Cortex of kidney (tissue), 1 donor: ENCODE measurements at places on chromosomes 7 and 10.

DNA sequence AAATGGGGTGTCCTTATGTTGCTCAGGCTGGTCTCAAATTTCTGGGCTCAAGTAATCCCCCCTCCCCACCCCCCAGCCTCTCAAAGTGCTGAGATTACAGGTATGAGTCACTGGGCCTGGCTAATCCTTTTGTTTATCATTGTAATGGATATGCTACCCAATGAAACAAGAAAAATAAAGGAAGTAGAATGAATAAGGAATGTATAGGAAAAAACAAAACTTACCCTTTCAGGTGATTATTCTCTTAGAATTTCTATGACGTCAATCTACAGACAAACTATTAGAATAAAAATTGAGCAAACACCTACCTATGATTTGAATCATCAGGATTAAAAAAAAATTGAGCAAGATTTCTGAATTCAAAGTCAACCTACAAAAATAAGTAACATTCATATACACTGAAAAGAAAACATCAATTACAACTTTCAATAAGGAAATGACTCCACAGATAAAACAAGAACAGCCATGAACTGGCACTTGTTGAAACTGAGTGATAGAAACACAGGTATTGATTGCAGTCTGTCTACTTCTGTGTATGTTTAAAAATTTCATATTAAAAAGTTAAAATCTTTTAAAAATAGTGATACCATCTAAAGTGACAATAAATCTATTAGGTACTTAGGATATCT is 12.2 kb downstream of the ADAM12 start:
- DNase-seq = no peak

GRCh38 chr10:4353964-4354363 is 472.0 kb upstream of the AKR1E2 start:
- no peak for DNase-seq

- no peak for DNase-seq
These were observed 16.4 kb upstream of the ABCA13 start for GRCh38 chr7:48154792-48155413.

GRCh38 chr10:103044942-103045489 is 126.9 kb downstream of the CNNM2 start:
- no peak for DNase-seq

GRCh38 chr10:56624082-56624481 is 263.0 kb upstream of the ZWINT start:
- DNase-seq = no peak

DNA sequence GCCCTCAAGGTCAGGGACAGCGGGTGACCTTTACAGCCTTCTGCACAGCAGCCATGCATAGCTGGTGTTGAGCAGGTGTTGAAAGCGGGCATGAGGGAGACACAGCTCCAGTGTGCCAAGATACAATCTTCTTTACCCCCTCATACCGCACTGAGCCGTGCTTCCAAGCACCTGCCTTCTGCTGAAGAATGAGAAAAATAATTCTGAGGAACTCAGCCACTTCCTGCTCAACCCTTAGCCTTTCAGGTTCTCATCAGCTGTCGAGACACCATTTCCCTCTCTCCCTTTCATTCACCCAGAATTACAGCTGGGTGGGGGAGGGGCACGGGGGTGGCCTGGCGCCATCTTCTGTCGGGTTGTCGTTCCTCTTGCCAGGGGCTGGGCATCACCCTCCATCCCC is 58.6 kb downstream of the COL13A1 start:
- DNase-seq = no peak

DNA sequence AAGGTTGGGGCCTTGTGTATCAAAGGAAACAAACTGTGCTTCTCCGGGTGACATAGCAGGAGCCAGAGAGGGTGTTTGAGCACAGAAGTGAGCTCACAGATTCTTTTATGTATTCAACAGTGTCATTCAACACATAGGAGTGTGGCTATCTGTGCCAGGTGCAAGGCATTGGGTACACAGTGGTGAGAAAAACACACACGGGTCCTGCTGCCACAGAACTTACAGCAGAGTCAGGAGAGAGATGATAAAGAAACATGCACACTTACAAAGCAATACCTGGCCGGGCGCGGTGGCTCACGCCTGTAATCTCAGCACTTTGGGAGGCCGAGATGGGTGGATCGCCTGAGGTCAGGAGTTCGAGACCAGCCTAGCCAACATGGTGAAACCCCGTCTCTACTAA is 16.3 kb upstream of the ECHDC3 start:
- no peak for DNase-seq

GRCh38 chr10:132463333-132464255 is 66.6 kb downstream of the PWWP2B start:
- DNase-seq = no peak

- DNase-seq = no peak
These were observed 26.7 kb downstream of the TBC1D12 start for GRCh38 chr10:94428766-94429707.

GRCh38 chr10:7956508-7956907 is 98.0 kb upstream of the GATA3 start:
- no peak for DNase-seq

- no peak for DNase-seq
These were observed 258.0 kb upstream of the PRKCQ start for GRCh38 chr10:6838118-6838517.

- DNase-seq = no peak
These were observed 129.2 kb downstream of the ADCY1 start for GRCh38 chr7:45703373-45703821.

GRCh38 chr7:151886783-151887182 is 9.9 kb upstream of the PRKAG2 start:
- no peak for DNase-seq

DNA sequence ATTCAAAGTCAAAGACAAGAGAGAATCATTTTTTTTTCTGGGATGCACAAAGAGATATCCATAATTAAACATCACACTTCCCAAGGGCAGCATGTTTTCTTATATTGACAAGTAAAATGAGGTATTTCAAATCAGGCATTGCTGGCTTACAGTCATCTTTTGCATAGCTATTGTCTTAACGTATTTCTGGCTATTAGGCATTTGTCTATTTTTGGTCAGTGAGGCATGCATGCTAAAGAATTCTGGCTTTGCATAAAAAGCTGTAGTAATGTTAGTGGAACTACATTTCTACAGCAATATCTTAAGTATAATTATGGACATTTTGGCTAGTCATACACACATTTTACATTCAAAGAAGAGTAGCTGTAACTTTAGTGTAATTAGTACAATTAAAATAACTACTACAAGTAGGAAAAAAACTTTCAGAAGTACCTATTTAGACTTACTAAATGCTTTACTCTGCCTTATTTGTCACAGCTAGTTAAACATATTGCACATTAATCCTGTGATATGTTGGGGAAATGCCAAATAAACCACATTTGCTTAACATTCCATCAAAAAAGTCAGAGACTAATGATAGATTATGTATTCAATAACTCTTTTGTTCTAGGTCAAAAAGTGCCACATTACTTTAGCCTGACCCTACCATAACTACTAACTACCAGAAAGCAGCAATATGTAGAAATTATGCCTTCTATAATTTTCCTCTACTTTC is 76.4 kb downstream of the RELN start:
- DNase-seq = no peak

DNA sequence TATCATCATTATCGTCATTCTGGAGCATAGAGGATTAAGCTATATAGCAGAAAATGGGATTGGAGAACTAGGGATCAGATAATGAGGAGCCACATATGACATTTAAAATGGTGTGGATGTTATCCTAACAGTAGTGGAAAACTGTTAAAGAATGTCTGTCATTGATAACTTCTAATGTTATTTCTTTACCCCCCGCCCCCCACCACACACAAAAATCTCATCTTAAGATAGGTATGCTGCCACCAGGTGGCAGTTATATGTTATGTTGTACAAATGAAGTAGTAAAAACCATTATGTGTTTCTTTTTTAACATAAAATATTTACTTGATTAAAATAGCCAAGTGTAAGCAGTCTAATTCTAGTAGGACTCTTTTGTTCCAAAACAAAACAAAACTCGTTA is 13.0 kb downstream of the AKAP9 start:
- DNase-seq = no peak

DNA sequence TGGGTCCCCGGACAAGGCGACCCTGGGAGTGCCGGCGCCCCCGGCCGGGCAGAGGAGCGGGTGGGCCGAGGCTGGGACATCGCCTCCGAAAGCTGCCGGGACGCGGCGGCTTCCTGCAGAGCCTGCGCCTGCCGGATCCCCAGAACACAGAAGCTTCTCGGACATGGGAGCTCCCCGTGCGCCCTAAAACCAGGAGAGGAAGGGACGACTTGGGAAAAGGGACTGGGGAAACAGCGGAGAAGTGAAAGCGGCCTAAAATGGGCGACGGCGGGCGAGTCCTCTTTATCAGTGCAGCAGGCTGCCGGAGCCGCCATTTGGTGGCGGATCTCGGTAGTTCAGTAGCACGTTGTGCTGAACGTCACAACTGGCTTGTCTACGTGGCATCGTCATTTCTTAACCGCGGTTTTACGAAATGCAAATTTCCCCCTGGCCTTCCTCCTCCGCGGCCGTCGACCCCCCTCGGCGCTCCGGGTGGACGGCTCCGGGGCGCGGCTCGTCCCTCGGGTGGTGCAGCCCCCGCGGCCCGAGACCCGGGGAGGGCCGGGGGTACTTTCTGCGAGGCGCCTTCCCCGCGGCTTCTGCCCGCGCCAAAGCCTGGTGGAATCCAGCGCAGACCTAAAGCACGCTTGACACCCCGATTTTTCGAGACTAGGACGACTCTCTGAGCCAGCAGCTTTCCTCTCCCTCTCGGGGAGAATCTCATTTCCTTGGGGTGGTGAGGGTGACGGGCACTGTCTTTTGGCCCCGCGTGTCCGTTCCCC is 9.9 kb upstream of the SPAG6 start:
- DNase-seq = no peak

DNA sequence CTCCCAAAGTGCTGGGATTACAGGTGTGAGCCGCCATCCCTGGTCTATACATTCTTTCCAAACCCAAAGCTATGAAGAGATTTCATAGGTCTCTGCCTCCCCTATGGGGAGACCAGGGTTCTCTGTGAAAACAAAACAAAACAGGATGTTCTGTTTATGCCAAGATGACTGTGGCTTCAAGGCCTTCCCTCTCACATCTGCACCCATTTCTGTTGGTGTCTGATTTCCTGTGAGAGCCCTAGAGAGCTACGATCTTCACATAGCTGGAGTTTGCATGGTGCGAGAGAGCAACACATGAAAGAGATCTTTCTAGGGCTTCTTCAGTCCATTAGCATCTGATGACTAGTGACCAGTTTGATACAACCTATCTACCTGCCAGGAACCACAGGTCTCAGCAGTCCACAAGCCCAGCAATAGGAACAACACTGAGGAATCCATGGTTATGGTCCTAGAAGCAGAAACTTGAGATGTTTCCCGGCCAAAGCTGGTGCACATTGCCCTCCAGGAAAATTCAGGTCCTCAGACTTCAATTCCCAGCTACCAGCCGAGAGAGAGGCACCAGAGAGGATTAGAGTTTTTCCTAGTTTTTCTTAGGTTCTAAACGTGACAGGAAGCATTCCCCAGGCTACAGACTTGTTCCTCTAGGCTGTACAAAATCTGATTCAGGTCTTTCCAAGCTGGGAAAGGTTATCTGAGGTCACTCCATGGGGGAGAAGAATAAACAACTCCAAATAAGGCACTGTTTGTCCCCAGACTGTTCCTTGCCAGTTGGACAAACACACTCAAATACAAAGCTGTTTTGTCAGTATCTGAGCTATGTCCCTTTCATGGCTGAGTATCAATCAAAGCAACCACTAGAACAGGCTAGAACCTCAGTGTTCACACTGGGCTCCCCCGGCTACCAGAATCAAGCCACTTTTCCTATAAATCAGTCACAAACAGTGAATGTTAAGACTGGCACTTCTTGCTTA is 259.7 kb downstream of the CALN1 start:
- DNase-seq = no peak

GRCh38 chr7:103538964-103539709 is 93.1 kb upstream of the SLC26A5 start:
- DNase-seq = no peak

DNA sequence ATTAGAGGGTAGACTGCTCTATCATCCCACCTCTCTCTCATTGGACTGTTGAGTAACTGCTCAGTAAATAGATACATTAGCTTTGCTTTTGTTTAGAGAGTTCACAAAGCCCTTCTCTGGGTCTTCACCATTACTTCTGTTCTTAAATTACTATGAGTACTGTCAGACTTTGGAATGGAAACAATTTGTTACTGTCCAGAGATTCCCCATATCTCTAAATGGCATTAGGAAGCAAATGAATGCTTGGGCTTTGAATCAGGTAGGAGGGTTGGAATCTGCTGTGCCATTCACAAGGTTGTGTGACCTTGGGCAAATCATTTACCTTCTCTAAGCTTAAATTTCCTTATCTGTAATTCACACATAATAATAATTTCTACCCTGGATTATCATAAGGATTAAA is 541.0 kb upstream of the FZD8 start:
- no peak for DNase-seq

DNA sequence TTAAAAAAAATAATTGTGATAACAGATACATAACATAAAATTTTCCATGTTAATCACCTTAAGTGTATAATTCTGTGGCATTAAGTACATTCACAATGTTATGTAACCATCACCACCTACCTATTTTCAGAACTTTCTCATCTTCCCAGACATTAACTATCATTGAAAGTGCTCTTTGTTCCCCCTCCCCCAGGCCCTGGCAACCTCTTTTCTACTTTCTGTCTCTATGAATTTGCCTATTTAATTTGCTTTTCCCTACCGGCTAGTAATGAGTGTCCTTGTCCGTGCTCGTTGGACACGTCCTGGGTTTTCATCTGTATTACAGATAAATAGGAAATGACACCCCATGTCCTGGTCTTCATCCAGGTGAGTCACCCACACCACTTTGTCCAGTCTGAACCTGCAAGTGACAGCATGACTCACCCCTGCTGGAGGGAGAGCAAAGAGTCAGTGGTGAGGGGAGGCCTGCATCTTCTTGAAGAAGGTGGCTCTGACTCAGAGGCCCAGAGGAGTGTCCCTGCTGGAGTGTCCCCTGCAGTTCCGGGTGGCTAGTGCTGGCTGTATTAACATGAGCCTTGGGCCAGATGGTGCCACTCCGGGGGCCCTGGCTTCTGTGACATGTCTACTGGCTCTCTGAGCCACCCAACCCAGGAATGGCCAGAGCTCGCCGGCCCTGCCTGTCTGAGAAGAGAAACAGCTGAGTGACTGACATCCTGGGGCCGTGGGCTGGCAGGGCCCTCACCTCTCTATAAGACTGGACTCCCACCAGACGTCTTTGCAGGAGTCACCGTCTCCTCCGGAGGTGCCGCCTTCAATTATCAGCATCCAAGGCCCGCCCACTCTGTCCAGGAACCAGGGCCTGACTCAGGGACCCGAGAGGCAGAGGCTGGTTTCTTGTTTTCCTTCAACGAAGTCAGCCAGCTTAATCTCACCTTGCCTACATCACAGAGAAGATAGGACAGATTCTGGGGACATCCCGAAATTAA is 503.2 kb upstream of the MKI67 start:
- DNase-seq = no peak
